ENCODE measurements at places on chromosomes 5 and 9. TPM values are rescaled to one million over a fixed set of nuclear protein-coding genes. Genes with fewer than 3 reads are reported as not detected.

FOXI1 gene
- total RNA-seq = not detected

DNA sequence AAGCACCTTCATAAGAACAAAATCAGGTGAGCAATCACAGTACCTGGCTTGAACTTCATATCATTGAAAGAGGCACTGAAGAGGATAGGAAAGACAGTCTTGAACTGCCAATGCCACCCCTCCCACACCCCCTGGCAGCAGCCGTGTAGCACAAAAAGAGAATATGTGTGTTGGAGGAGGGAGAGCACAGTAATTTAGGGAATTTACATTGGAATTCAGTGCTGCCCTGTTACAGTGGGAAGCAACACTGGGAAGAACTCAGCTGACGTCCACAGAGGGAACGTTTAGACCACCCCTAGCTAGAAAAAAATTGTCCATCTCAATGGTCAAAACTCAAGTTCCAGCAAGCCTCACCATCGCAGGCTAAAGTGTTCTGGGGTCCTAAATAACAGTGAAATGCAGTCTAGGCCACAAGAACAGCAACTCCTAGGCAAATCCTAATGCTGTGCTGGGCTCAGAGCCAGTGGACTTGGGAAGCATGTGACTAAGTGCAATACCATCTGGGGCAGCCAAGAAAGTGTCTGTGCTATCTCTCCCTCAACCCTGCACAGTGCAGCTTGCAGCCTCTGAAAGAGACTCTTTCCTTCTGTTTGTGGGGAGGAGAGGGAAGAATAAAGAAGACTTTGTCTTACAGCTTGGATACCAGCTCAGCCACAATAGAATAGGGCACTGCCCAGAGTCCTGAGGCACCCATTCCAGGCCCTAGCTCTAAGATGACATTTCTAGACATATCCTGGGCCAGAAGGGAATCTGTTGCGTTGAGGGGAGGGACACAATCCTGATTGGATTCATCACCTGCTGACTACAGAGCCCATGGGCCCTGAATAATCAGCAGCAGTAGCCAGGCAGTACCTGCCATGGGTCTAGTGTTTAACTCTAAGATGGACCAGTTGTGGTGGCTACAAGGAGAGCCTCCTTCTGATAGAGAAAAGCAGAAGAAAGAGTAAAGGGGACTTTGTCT is 62.1 kb upstream of the VLDLR start:
- H3K4me3 ChIP-seq = no peak overlapping the region
- no peaks in the 10 kb centered on the region for H3K36me3 ChIP-seq
- H3K27me3 ChIP-seq = no peaks in the 10 kb centered on the region
- no peak overlapping the region for H3K27ac ChIP-seq
- no peak for DNase-seq
- no peaks in the 10 kb centered on the region for H3K4me1 ChIP-seq

LHX6 gene
- 0.11 TPM for total RNA-seq

GRCh38 chr5:118519466-118519865 is 468.9 kb downstream of the DTWD2 start:
- no peak for DNase-seq
- no peaks in the 10 kb centered on the region for H3K36me3 ChIP-seq
- no peak overlapping the region for H3K27ac ChIP-seq
- H3K4me1 ChIP-seq = no peaks in the 10 kb centered on the region
- no peaks in the 10 kb centered on the region for H3K27me3 ChIP-seq
- no peak overlapping the region for H3K4me3 ChIP-seq

FOXD4L4 gene
- total RNA-seq = 0.07 TPM

- no peaks in the 10 kb centered on the region for H3K27me3 ChIP-seq
- no peaks in the 10 kb centered on the region for H3K4me1 ChIP-seq
- no peaks in the 10 kb centered on the region for H3K36me3 ChIP-seq
- H3K27ac ChIP-seq = no peak overlapping the region
Observed at GRCh38 chr9:17160327-17160726, 25.5 kb downstream of the CNTLN start.

PCDH12 gene
- 0.70 TPM for total RNA-seq

GRCh38 chr5:175547842-175548241 is 69.5 kb downstream of the SFXN1 start:
- no peak overlapping the region for H3K27ac ChIP-seq
- no peaks in the 10 kb centered on the region for H3K36me3 ChIP-seq
- no peak overlapping the region for H3K4me3 ChIP-seq
- peaks cover 9% of the 10 kb centered on the region for H3K4me1 ChIP-seq
- DNase-seq = no peak

DNA sequence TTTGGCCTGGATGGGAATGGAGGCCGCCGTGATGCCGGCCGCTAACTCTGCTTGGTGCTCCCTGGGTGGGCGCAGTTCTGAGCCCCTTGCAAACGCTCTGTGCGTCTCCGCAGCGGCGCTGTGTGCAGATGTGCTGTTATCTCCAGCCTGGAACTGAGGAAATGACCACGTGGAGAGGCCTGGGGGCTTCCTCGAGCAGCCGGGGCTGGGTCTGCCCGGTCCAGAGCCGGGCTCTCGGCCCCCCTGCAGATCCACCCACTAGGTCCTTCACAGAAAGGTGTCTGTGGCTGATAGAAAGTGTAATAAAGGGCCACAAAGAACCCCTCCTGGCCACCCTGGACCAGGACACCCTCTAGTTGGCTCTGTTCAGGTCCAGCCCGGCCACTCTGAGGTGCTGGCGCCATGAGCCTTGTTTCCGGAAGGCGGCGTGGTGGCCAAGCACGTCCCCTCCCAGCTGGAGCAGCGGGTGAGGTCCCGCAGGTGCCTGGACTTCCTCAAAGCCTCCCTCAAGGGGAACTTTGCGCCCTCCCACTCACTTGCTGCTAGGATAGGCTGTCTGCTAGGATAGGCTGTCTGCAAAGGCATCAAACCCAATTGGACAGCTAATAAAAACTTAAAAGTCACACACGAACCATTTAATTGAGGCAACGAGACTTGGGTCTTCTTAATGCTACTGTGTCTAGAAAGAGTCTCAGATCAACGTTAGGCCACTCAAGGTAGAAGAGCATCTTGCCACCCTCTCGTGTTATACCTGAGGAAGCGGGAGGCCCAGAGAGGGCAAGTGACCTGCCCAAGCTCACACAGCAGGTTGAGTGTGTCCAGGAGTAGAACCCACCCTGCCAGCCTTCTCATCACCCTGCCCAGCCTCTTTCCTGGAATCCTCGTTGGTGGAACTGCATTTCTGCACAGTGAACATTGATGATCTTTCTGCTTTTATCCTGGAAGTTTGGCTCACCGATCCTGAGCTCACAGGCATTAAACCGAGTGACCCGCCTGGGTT is 109.3 kb upstream of the FCN2 start:
- no peak overlapping the region for H3K27ac ChIP-seq
- peak; percentile 43 for DNase-seq
- H3K4me1 ChIP-seq = peaks cover 2% of the 10 kb centered on the region

DNA sequence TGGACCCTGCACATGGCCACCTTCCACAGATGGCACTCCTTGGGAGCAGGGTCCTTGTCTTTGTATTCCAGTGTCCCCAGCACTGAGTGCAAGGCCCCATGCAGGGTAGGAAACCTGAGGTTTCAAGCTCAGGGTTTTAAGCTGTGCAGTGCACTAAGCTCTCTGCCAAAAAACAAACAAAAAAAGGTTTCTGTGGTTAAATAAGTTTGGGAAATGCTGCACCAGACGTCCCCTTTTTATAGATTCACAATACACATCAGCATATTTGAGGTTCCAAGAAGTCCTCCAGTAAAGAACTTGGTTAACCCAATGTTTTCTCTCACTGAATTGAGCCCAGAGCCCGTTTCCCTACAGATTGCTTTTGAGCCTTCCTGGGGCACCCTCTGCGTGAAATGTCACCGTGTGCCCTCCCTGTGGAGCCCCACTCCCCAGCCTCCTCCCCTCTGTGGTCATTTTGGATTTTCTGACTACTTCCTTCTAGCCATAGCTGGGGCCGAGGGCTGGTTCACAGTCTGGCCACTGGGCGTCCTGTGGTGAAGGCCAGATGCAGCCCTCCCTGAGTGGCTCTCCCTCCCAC is 17.1 kb downstream of the DELE1 start:
- peaks cover 17% of the 10 kb centered on the region for H3K36me3 ChIP-seq
- DNase-seq = no peak
- H3K4me1 ChIP-seq = peaks cover 3% of the 10 kb centered on the region

IL13 gene
- 3.9 TPM for total RNA-seq

HTR1A gene
- not detected for total RNA-seq

- H3K36me3 ChIP-seq = no peaks in the 10 kb centered on the region
- H3K27ac ChIP-seq = no peak overlapping the region
- peaks cover 8% of the 10 kb centered on the region for H3K27me3 ChIP-seq
Observed at GRCh38 chr5:41057231-41057630, 13.9 kb downstream of the MROH2B start.

DNA sequence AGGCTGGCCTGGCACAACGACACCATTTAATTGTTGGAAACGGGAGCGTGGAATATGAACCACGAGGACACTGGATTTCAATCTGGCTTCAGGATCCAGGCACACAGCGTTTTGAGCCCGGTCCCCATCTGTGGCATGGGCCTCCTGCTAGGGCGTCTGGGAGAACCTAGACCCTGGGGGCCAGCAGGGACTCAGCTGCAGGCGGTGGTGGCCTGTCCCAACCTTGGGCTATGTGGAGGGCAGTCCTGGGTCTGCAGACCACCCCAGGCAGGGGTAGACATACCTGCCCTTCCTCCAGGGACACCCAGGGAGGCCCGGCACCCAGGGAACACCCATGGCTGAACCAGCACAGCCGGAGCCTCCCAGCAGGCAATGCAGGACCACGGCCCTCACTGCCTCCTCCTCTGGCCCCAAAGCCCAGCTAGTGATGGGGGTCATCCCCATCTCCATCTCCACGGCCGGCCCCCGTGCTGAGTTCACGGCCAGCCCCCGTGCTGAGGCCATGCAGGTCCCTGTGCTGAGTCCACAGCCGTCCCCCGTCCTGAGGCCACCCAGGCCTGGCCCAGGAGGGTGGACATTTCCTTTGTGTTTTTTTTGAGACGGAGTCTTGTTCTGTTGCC is 18.5 kb upstream of the UBAC1 start:
- no peak overlapping the region for H3K4me3 ChIP-seq
- no peak for DNase-seq
- no peaks in the 10 kb centered on the region for H3K27me3 ChIP-seq
- no peak overlapping the region for H3K27ac ChIP-seq
- H3K36me3 ChIP-seq = no peaks in the 10 kb centered on the region
- peaks cover 11% of the 10 kb centered on the region for H3K4me1 ChIP-seq

DNA sequence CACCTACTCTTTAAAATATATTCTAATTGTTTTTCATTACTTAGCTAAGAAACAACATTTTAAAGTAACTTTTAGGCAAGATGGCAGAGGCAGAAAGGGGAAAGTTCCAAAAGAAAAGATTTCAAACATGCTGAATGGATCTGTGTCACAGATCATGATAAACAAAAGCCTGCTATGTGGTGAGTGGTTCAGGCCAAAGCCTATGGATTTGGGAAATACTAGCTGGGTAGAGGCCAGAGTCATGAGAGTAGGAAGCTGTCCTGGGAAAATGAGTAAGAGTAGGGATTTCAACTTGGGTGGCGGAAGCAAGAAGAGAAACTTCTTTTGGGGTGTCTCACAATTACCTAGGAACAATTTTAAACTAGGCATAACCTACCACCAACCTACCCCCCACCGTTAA is 68.7 kb upstream of the GRHPR start:
- no peak for DNase-seq
- H3K4me1 ChIP-seq = no peaks in the 10 kb centered on the region
- H3K36me3 ChIP-seq = peaks cover 50% of the 10 kb centered on the region
- H3K27me3 ChIP-seq = no peaks in the 10 kb centered on the region
- H3K4me3 ChIP-seq = no peak overlapping the region

DRD1 gene
- total RNA-seq = not detected

MRPL22 gene
- total RNA-seq = 77.2 TPM

GRCh38 chr5:87300744-87301143 is 33.1 kb downstream of the RASA1 start:
- H3K4me3 ChIP-seq = no peak overlapping the region
- H3K27me3 ChIP-seq = no peaks in the 10 kb centered on the region
- H3K27ac ChIP-seq = no peak overlapping the region
- H3K36me3 ChIP-seq = peaks cover 37% of the 10 kb centered on the region

DNA sequence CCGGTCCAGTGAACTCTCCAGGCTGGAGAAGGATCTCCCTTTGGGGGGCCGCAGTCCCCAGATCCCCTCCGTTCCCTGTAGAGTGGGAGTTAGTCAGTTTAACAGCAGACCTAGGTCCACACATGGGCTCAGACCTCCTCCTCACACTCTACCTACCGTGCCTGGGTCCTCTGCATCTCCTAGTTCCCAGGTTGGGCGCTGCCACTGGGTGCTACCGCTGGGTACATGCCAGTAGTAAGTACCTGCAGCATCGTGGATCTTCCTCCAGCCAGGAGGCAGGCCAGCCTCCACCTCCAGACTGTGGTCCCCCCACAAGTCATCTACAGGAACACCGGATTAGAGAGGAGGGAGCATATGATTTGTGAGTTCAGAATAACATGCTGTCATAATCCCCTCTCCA is 802 bp downstream of the APBB3 start:
- H3K27me3 ChIP-seq = no peaks in the 10 kb centered on the region
- peaks cover 41% of the 10 kb centered on the region for H3K4me1 ChIP-seq
- peak overlapping the region; percentile 98 for H3K4me3 ChIP-seq
- H3K36me3 ChIP-seq = peaks cover 31% of the 10 kb centered on the region
- no peak for DNase-seq

- H3K27me3 ChIP-seq = peaks cover 2% of the 10 kb centered on the region
- H3K27ac ChIP-seq = no peak overlapping the region
- H3K4me3 ChIP-seq = no peak overlapping the region
- no peak for DNase-seq
- H3K4me1 ChIP-seq = no peaks in the 10 kb centered on the region
Observed at GRCh38 chr9:8457816-8458215, 658.2 kb upstream of the DMAC1 start.

DNA sequence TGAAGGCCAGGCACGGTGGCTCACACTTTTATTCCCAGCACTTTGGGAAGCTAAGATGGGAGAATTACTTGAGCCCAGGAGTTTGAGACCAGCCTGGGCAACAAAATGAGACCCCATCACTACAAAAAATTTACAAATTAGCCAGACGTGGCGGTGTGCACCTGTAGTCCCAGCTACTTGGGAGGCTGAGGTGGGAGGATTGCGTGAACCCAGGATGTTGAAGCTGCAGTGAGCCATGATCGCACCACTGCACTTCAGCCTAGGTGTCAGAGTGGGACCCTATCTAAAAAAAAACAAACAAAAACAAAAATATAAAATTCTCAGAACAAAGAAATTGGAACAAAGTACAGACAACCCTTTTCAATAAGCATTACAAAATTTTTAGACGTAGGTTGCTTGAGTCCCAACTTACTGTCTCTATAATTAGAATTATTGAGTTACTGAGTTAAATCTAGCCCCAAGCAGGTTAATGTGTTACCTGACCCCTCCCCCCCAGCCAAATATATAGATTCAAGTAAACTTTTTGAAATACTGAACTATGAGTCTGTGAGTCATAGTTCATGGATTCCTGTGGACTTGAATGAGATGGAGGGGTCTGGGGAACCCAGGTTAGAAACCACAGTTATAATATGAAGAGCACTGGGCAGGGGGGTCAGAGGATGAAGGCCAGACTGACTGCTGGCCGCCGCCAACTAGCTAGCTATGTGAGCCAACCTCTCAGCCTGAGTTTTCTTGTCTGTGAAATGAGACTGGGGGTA is 173.1 kb downstream of the AOPEP start:
- H3K4me3 ChIP-seq = no peak overlapping the region
- peak overlapping the region; percentile 63 for H3K27ac ChIP-seq
- no peaks in the 10 kb centered on the region for H3K27me3 ChIP-seq
- H3K36me3 ChIP-seq = no peaks in the 10 kb centered on the region
- H3K4me1 ChIP-seq = peaks cover 14% of the 10 kb centered on the region

GRCh38 chr5:14595189-14595588 is 13.6 kb downstream of the OTULINL start:
- peaks cover under 1% of the 10 kb centered on the region for H3K36me3 ChIP-seq
- peaks cover 85% of the 10 kb centered on the region for H3K4me1 ChIP-seq
- no peaks in the 10 kb centered on the region for H3K27me3 ChIP-seq
- DNase-seq = peak; percentile 52
- peak overlapping the region; percentile 66 for H3K4me3 ChIP-seq
